ENCODE measurements at places on chromosomes 2 and 18.

DNA sequence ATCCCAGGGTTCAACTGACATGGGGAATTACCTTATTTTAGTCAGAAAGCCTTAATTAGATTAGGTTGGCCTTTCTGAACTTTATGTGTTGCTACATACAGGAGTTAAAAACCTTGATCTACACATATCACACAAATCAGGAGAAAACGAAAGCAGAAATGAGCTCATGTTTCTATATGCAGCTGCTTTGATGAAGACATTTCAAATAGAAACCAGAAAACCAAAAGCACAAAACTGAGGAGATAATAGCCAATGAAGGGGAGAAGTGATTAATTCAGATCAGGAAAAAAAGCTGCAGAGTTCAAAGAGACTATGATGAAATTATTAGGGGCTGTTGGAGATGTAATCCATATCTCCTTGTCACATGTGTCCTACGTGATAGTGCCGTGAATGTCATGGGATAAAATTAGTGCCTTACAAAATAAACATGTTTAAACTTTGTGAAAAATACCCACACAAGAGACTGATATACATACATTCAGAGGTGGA is 255.0 kb downstream of the CAMKMT start:
- DNase-seq, result no peak

DNA sequence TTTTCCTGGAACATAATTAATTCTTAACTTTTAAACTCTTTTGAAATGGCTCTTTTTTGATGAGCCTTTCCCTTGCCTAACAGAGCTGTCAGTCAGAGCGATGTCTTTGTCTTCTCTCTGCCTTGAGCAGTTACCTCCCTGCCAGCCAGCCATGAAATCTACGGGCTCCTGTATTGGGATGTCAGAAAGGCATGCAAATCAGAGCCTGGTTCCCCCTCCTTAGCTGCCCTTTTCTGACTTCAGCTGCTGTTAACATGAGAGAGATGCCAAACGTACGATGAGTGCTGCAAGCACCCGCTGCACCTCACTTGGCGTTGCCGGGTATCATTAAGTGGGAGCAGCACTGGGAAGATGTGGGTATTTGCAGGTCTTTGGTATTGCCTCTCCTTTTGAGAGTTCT is 131.4 kb upstream of the BOD1L2 start:
- DNase-seq, result no peak

GRCh38 chr18:43539862-43540261 is 262.6 kb upstream of the SYT4 start:
- no peak for DNase-seq

DNA sequence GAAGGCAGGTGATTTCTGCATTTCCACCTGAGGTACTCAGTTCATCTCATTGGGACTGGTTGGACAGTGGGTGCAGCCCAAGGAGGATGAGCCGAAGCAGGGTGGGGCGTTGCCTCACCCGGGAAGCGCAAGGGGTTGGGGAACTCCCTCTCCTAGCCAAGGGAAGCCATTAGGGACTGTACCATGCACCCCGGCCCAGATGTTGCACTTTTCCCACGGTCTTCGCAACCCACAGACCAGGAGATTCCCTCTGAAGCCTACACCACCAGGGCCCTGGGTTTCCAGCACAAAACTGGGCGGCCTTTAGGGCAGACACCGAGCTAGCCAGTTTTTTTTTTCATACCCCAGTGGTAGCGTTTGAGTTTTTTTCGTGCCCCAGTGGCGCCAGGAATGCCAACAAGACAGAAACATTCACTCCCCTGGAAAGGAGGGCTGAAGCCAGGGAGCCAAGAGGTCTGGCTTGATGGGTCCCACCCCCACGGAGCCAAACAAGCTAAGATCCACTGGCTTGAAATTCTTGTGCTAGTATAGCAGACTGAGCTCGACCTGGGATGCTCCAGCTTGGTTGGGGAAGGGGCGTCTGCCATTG is 75.9 kb upstream of the RANBP2 start:
- no peak for DNase-seq

GRCh38 chr2:217484046-217484445 is 518.7 kb downstream of the TNS1 start:
- DNase-seq, result no peak

DNA sequence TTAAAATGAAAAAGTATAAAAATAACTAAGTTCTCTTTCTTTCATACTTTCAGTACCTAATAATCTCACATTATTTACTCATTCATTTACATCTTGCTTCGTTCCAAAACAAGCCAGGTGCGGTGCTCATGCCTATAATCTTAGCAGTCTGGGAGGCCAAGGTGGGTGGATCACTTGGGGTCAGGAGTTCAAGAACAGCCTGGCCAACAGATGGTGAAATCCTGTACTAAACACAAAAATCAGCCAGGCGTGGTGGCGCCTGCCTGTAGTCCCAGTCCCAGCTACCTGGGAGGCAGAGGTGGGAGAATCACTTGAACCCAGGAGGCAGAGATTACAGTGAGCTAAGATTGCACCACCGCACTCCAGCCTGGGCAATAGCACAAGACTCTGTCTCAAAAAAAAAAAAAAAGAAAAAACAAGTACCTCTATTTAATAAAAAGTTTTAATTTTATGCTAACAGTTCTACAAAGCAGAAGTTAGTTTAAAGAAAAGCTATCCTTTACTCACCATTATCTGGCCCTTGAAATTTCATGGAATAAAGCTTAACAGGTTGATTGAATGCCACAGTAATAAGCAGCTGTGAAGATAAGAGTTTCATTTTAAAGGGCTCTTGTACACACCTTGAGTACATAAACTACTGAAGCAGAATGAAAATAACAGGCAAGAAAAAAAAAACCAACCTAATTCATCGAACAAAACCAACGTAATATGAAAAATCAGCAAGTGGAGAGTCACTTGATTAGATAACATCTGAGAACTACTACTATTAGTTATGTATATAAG is 22.5 kb downstream of the TXNL1 start:
- no peak for DNase-seq

DNA sequence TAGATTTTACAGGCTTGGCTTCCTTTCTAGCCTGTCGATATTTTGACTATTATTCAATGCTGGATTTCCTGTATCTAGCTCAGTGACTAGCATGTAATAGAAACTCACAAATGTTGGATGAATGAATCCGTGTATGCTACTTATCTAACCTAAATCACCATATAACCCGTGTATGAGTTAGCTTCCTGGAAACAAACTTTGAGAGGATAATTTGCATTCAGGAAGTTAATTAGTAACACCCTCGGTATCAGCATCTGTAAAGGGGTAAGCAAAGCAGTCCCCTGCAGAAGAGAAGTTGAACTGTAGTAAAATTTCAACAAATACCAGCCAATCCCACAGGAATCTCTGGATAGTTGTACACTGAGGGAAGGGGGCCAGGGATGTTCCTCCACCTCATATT is 269.4 kb upstream of the LRATD1 start:
- DNase-seq, result no peak

DNA sequence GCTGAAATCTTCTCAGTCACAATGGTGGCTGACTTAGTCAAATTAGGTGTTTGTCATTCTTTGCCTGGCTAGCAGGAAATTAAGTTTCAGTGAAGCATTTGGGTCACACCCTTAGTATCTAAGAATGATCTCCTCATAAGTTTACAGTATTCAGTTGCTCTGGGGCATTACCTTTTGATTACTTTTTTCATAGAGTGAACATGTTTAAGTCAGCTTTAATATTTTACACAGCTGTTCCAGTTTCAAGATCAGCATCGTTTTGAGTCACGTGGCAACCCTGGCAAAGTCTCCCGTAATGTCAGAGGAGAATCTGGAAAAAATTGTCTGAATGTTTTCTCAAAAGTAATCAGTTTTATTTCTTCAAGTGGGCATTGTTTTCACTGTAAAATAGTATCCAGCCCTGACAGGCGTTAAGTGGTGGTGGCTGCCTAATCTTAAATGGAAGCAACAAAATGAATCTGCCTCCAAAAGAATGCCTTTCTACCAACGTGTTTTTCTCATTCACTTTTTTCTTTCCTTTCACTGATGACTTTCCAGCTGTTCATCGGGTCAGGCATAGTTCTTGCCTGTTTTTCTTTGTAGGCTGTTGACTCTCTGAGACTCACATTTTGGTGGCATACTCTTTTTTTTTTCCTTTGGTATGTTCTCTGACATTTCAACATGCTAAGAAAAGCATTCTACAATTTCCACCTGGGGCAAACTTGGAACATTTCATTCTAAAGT is 319.6 kb upstream of the TCF4 start:
- DNase-seq, result no peak

DNA sequence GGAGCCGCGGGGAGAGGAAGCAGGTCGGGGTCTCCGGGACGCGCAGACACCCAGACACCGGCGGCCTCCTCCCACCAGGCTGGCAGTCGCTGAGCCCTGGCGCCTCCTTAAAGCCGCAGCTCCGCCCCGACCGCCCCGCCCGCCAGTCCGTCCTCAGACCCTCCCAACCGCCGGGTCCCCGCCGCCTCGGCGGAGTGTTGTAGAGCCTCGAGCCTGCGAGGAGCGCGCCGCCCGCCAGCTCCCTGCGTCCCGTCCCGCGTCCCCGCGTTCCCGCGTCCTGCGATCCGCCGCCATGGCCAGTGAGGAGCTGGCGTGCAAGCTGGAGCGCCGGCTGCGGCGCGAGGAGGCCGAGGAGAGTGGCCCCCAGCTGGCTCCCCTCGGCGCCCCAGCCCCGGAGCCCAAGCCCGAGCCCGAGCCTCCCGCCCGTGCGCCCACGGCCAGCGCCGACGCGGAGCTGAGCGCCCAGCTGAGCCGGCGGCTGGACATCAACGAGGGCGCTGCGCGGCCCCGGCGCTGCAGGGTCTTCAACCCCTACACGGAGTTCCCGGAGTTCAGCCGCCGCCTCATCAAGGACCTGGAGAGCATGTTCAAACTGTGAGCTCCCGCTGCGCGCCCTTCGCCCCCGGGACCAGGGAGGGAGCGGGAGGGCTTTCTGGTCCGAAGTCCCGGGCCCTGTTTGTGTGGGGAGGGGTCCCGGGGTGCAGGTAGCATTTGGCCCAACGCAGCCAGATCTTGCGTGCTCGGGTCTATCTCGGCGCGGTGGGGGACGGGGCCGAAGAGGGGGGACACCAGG is at the start of gene EFHD1:
EFHD1 (plus strand) TSS at position 192 of the 793 bp plus-strand sequence; CDS start at position 293, 101 bp downstream.
- DNase-seq, result peak; percentile 25

GRCh38 chr2:150421126-150421651 is 66.3 kb downstream of the RND3 start:
- no peak for DNase-seq

- no peak for DNase-seq
These were observed 135.3 kb downstream of the CTIF start for GRCh38 chr18:48673853-48674721.

DNA sequence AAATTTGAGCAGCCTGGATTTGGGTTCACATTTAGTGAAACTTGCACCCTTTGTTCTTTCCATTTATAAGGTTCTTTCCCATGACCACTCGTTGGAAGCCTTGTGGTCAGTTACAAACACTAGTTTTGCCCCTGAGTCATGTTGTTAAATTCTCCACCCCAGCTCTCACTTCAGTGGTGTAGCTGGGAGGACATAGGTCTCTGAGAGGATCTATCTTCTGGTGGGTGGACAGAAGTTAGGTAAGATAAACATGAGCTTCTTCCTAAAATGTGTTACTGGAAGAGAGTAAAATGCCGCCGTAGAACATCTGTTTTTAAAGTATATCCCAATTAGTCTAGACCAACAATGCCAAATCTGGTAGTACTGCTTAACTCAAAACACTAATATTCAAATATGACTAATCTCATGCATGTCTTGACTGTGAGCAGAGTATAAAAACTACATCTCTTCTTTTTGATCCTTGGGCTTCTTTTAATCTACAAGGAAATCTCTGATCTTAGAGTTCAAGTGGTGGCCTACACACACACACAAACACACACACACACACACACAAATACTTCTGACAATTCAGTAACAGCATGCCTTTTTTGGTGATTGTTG is 162.6 kb upstream of the FN1 start:
- no peak for DNase-seq

GRCh38 chr2:126863336-126864015 is 35.2 kb upstream of the TEX51 start:
- DNase-seq, result no peak

- DNase-seq, result no peak
These were observed 46.9 kb downstream of the SLC66A2 start for GRCh38 chr18:79904357-79905147.

GRCh38 chr2:180038997-180039396 is 31.9 kb upstream of the CWC22 start:
- DNase-seq, result no peak

DNA sequence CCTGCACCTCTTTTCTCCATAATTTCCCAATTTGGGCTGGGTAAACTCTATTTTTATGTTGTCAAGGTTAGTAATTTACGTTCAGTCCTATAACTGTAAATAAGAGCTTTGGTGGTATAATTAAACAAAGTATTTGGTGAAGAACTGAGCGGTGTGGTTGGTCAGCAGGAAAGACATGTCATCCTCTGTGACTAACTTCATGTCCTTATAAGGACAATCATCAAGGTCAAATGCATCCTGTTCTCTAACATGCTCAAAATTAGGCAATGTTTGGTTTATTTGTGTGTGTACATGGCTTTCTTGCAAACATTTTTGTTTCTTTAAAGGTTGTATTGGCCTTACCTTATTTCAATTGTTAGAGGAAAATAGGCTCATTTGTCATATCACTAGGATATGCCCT is 121.5 kb upstream of the NABP1 start:
- no peak for DNase-seq

GRCh38 chr2:20178666-20179465 is 46.1 kb downstream of the SDC1 start:
- no peak for DNase-seq

GRCh38 chr2:71882949-71883472 is 264.7 kb downstream of the CYP26B1 start:
- DNase-seq, result peak; percentile 75

DNA sequence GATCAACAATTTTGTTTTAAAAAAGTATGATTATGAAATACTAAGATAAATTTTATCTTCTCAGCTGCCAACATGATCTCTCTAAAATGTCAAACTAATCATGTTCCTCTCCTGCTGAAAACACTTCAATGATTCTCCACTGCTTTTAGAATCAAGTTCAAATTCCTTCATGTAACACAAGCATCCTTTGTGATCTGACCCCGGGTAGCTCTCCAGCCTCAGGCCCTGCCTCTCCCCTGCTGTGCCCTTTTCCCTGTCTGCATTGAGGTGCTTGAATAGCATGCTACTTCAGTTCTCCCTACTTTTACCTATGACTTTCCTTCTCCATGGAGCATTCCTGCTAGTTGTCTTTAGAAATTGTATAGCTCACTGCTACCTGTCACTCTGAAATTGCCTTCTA is 274.8 kb downstream of the PDE11A start:
- DNase-seq, result no peak

- DNase-seq, result no peak
These were observed 866 bp upstream of the SF3B6 start for GRCh38 chr2:24076849-24077534.

DNA sequence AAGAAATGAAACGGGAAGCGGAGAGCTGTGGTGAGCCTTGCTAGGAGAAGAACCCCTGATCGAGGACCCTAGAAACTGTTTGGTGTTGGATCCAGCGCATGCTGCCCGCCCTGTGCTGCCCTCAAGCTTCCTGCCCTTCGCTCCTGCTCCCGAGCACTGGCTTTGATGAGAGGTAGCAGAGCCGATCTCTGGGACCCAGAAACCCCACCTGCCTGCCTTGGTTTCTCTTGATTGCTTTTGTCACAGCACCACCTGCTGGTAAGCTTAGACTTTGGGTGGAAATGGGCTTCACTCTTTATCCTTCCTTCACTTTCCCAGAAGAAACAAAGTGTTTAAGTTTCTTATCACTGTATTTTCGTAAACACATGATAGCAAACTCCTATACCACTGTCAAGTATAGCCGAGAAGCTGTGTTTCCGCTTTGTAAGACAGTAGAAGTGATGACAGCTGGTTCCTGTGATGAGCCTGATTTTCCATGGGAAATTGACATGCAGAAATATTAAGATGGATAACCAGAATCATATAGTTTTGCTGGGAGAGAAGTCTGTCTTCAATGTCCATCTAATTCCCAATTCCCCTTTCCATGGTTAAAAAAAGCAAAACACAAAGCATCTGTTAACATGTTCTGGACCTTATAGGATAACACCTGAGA is 267.4 kb downstream of the PHLPP1 start:
- DNase-seq, result no peak

Data from omental fat pad (tissue), 4 donors.